ENCODE measurements at places on chromosomes 3 and 15. TPM values are rescaled to one million over a fixed set of nuclear protein-coding genes. Genes with fewer than 3 reads are reported as not detected.

GPR27 gene
- polyA plus RNA-seq, result 0.57 TPM

ZNF774 gene
- polyA plus RNA-seq, result 4.2 TPM

ZBTB47 gene
- 110 TPM for polyA plus RNA-seq

HYAL1 gene
- 60.7 TPM for polyA plus RNA-seq

WDR49 gene
- 0.23 TPM for polyA plus RNA-seq

CDC25A gene
- 0.42 TPM for polyA plus RNA-seq

MELTF gene
- 72.6 TPM for polyA plus RNA-seq
